ENCODE measurements at places on chromosomes 16 and 17.

DNA sequence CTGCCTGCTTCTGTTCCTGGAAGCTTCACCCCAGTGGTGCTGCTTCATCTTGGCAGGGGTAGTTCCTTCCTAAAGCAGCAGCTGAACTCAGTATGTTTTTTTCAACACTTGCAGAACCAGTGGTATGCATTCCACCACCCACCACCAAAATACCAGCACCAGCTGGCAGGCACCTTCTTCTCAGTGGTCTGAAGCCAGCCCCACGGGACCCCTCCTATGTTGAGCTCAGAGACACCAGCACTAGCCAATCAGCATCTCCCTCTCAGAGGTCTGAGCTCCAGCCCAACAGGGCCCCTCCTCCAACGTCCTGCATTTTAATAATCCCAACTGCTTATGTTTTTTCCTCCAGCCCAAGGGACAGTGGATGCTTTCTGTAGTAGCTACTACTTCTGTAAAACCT lies 299.6 kb upstream of the CCL2 start:
- DNase-seq: no peak

DNA sequence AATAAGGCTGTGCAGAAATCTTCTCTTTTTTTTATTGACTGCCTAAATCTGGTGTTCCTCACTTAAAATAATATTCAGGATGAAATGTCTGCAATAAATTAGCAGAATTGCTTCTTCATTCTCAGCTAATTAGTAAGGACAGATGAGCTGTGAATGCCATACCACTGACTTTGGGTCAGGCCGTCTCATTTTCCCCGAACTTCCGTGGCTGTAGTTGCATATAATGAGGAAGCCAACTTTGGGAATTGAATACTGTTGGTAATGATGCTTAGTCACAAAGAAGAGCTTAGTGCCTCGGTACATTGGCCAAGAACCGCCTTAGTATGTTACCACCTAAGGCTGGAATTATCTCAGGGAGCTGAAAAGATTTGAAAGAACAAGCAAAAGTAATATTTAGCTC lies 47.6 kb downstream of the NUP93 start:
- DNase-seq: no peak

DNA sequence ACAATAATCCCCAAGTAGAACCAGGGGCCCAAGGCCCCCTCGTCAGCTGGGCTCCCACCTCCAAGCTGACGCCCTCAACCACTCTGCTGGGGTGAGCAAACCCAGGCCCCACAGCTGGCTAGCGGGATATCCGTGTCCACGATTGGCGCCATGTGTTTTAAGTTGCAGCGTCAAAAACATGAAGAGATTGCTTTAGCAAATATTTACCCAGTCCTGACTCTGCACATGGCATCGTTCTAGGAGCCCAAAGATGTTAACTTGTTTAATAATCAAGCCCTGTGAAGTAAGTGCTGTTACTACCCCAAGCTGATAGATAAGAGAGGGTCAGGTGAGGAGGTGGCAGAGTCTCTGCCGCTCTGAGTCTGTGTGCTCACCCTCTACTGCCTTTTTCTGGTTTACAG lies 344 bp upstream of the SEPTIN12 start:
- DNase-seq: no peak

- DNase-seq: no peak
Measured at GRCh38 chr16:85005285-85006069, 5.9 kb downstream of the ZDHHC7 start.

DNA sequence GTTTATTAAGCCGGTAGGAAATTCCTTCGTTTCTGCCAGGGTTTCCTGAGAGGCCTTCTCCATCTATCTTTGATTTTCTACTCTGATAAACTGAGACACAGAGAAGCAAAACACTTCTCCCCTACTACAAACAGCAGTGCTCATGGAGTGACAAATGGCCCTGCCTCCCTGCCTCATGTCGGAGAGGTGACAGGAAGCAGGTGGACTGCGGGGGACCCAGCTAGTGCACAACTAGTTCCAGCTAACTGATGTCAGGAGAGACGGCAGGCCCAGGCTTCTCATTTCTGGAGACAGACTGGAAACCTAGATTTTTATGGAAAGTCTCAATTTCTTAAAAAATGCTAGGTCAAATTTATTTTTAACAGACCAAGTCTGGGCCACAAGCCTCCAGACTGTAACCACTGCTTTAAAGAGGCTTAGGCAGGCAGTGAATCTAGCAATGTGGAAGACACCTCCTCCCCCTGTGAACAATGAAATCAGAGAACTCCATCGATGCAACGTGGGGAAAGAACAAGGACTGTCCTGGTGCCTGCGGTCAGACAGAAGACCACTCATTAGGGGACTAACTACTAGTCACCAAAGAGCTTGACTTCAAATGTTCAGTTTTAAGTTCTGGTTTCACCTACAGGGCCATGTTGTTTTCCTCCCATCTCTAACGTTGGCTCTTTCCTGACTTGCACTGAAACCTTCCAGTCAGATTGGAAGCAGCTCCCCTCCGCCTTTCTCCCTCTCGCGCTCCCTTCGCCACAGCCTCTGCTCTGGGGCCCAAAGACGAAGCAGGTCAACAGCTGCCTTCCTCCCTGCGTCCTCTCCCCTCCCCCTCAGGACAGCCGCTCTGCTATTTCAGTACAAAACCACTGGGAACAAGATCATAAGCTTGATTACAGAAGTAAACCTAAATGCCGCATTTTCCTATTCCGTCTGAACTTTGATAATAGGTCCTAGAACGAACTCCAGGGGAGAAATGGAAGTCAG lies 17.6 kb downstream of the GTF3C1 start:
- no peak for DNase-seq

DNA sequence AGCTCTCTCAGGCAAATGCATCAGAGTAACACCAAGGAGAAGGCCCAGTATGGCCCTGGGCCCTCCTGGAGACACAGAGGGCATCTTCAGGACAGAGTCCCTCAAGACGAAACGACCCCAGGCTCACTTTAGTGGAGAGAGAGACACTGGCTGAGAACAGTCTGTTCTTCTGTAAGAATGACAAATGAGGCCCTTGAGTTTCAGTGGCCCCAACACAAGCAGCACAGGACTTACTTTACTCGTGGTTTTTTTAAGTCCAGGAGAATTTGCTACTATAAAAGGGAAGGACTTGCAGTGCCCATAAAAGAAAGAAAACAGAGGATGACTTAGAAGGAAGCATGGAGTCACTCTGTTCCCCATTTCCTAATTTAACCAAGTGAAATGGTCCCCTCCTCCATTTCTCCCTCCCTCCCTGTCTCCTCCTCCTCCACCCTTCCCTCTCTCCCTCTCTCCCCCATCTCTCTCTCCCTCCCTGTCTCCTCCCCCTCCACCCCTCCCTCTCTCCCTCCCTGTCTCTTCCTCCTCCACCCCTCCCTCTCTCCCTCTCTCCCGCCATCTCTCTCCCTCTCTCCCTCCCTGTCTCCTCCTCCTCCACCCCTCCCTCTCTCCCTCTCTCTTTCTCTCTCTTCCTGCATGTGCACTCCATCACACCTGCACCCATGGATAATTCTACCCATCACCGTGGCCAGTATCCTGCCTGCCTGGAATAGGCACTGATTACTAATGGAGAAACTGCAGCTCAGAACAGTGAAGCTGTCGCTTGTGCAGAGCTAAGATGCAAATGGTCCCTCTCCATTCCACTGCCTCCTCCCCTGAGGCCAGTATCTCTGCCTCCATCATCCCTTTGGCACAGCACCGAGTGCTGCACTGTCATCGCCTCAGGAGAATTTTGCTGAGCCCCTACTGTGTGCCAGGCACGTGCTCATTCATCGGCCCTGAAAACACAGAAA lies 47.3 kb upstream of the RBFOX3 start:
- DNase-seq: no peak

- peak; percentile 93 for DNase-seq
Measured at GRCh38 chr16:89909777-89910716, 8.6 kb upstream of the MC1R start.

GRCh38 chr17:37605813-37606505 lies 3.3 kb downstream of the SYNRG start:
- no peak for DNase-seq

DNA sequence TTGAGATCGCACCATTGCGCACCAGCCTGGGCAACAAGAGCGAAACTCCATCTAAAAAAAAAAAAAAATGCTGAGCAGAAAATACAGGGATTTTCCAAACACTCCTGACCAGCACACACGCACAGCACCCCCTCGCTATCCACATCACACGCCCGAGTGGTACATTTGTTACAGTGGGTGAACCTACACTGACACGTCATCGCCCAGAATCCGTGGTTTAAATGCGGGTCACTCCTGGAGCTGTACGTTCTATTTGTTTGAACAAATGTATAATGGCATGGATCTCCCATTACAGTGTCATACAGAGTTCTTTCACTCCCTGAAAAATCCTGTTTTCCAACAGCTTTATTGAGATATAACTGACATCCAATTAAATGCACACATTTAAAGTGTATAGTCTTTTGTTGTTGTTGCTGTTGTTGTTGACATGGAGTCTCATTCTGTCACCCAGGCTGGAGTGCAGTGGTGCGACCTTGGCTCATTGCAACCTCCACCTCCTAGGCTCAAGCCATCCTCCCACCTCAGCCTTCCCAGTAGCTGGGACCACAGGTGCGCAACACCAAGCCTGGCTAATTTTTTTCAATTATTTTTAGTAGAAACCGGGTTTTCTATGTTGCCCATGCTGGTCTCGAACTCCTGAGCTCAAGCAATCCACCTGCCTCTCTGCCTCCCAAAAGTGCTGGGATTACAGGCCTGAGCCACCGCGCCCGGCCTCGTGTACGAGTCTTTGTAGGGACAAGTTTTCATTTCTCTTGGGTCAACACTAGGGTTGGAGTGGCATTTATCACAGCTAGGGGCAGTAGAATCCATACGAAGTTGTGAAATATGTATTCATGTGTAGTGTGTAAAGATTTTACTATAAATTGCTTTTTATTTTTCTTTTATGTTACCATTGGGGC lies 4.4 kb upstream of the CARHSP1 start:
- no peak for DNase-seq

DNA sequence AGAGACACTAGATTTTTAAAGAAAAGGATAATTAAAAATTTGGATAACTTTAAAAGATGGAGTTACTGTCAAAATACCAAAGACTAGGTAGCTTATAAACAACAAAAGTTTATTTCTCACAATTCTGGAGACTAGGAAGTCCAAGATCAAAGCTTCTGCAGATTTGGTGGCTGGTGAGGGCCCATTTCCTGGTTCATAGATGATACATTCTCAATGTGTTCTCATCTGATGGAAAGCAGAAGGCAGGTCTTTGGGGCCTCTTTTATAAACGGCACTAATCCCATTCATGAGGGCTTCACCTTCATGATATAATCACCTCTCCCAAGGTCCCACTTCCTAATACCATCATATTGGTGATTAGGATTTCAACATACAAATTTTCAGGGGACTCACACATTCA lies 33.7 kb downstream of the NLK start:
- DNase-seq: no peak

DNA sequence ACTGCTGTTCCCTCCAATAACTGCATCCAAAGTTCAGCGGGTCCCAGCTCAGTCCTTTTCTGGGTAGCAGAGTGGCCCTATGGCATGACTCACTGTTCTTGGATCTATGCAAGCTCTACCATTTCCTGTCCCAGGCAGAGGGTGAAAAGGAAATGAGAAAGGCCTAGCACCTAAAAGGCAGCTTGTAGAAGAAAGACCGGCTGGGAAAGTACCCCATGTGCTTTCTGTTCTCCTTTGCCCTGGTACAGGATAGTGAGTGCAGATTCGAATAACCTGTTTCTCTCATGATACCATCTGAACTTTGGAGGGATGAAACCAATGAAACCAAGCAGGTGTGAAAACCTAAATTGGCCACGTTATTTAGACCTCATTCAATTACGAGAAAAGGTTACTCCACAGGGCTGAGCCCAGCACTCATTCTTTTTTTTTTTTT lies 12.7 kb upstream of the HASPIN start:
- DNase-seq: no peak

DNA sequence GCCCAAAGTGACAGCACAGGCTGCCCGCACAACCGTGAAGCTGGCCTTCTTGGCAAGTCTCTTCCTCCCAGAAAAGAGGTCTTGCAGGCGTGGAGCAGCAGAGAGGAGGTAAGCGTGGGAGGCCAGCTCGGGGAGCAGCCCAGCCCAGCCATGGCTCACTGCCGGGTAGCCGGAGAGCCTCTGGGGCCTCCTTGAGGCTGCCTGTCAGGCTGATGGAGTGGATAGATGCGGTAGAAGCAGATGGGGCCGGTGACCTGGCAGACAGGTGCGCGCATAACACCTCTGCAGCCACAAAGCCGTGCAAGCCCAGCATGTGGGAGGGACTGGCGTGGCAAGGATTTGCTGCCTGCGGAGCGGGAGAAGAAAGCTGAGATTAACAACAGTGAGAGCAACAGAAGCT lies 17.1 kb upstream of the DOK4 start:
- no peak for DNase-seq

- DNase-seq: no peak
Measured at GRCh38 chr16:4601036-4601863, 13.4 kb downstream of the UBALD1 start.

DNA sequence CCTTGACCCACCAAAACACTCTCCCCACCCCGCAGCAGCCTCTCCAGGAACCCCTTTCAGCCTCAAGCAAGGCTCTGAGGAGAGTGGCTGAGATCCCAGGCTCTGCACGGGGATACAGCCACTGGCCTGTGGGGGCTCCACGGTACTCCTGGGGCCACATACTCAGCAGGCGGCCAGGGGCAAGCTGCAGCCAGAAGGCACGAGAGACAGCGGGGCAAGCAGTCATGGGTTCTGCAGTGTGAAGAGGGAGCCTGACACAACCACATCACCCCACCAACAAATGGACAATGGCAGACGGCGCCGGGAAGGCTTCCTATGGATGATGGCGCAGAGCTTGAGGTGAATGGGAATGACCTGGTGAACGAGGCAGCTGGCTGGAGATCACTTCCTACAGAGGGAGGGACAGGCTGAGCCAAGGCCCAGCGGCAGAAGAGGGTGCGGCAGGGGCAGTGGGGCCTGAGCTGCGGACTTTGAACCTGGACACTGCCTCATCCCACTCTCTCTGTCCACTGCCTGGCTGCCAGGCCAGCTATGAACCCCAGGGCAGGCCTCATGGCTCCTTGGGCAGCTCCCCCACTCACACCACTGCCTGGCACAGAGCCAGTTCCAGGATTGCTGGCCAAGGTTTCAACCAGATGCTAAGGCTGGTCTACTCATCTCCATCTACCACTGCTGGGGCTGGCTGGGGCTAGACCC lies 10.8 kb upstream of the BCAR1 start:
- DNase-seq: no peak

- DNase-seq: no peak
Measured at GRCh38 chr17:43042025-43042628, 17.1 kb downstream of the RND2 start.

Measured in H1 (cell line).